Left forelimb (tissue), 1 donor: ENCODE measurements at places on chromosomes 7 and 10.

DNA sequence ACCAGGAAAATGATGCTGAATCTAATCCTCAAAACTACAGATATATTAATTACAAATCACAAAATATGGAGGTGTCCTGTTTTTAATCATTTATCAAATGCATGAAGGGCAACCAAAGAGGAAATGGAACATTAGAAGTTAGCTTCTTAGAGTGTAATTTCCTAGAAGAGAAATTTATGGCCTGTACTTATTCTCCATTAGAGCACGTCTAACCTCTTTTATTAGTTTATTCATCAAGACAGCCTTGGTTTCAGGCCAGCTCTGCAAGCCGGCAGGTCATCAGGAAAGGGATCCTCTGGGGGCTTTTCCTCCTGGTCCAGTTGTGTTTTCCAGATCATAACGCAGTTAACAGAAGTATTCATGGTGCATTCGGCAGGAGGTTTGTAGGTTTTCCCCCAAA is 517.6 kb downstream of the KCNMA1 start:
- no peak for DNase-seq

GRCh38 chr7:26135076-26135475 is 16.9 kb upstream of the NFE2L3 start:
- DNase-seq: no peak

- no peak for DNase-seq
These were observed 60.1 kb downstream of the CARD11 start for GRCh38 chr7:2983586-2983985.

DNA sequence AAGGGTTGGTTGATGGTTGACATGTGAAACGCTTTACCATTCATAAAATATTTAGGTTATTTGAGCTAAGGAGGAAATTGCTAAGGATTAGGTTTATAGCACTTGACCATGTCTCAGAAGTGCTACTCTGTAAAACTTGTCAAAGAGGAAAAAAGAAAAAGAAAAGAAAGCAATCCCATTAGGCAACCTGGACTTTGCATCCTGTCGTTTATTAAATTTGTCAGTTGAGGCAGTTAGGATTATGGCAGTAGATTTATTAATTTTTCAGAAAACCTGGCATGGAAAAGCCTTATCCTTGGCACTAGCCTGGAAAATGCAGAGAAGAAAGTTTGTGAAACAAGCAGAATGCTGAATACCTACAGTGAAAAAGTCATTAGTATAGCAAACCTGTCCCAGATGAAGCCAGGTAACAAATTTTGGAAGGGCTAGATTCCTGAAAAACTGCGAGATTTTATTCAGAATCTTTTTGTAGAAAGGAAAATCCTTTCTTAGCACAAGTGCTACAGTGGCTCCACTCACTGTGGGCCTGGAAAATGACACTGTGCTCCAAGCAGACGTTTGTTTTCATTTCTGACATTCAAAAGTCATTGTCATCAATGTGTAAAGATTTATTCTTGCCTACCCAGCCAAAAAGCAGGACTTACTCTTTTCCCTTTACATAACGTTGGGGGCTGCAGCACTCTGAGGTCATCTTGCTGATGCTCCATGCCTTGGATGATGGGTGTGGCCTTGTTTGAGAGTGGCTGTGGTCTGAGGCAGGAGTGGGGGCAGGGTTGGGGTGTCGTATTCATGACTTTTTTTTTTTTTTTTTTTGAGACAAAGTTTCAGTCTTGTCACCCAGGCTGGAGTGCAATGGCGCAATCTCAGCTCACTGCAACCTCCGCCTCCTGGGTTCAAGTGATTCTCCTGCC is 664.9 kb downstream of the SUGCT start:
- DNase-seq: no peak

DNA sequence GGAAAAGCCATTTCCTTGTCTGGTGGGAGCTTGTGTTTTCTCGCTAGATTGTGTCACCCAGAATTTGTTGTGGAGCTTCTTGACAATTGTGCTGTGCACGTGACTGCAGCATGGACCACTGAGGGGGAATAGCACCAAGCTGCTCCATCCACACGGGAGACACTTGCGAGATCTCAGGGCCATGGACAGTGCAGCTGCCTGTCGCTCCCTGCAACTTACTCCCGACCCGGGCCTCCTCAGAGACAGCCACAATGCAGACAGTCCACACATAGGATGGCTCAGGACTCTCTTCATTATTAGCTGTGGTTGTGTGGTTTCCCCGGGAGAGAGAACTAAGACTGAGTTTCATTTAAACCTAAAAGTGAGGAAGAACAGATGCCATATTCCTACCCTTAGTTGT is 673.2 kb upstream of the GALNT17 start:
- no peak for DNase-seq

DNA sequence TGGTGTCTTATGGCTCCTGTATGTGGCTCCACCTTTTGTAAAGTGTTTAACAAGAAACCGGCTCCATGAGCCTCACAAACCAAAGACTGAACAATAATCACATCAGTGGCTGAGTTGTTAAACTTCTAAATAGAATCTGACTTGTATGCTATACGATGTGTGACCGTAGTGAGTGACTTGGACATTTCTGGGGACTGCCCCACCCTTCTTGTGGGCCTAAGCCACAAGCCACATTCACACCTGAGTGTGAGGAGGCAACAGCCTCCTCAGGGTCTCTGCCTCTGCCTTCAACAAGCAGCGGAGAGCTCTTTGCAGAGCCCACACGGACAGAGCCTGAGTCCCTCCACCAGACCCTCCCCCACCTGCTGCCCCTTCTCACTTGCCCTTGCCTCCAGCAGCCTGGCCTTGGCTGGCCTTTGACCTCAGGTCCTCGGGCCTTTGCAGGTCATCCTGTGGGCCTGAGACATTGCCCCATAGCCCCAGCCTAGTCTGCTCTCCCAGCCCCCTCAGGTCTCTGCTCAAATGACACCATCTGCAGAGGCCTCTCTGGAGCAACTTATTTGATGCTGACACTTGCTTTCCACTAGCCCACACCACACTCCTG is 156.8 kb upstream of the TNS3 start:
- DNase-seq: no peak

- DNase-seq: no peak
These were observed 1.4 kb upstream of the ADAM8 start for GRCh38 chr10:133277993-133278576.

GRCh38 chr7:127571741-127572505 is 13.5 kb downstream of the GCC1 start:
- no peak for DNase-seq

DNA sequence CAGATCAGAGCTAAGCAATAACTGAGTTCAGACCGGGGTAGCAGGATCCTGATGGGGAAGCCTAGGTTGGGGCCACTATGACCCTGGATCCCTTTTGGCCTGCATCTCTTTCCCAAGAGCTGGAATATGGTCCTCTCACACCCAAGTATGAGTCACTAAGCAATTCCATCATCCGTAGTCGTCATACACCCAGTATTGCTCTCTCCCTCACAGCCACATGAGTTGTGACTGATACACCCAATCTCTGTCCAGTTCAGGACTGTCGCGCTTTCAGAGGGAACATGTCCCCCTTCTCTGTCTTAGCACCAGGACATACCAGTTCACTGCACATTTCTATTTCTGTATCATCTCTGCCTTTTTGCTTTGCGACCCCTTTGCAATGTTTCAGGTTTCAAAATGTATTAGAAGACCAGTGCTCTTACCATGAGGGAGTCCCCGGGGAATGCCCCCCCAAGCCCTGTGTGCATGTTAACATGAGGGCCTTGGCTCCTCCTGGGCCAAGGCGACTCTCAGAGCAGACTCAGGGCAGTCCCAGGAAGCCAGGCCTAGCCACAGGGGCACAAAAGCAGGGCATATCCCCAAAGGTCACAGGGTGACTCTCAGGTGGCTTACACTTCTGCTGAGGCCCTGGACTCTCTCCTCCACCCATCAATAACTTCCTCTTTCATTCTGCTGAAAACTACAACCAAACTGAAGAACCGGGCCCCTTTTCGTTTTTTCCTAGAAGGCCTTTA is 75.3 kb upstream of the SAMD8 start:
- no peak for DNase-seq

DNA sequence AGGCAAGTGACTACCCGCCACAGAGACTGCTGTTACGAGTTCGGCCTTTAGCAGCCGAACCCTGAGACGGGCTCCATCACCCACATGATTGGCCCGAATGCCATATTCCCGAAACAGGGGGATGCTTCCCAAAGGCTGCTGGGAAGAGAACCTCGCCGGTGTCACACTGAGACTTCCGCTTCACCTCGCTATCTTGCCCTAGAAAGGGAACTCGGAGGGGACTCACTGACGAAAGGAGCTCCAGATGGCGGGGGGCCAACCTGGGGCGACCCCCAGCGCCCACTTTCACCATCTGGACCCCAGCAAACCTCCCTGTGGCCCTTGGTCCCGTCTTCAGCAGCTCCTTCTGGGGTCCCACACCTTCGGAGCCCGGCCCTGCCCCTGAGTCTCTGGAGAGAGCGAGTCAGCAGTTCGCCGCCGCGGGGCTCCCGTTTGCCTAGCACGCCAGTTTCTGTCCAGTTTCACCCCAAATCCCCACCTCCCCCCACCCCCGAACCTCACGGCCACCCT is 529 bp downstream of the HPS1 start:
- no peak for DNase-seq

GRCh38 chr10:74485283-74485682 is 334.3 kb downstream of the ADK start:
- no peak for DNase-seq

GRCh38 chr10:90985321-90985933 is 64.5 kb upstream of the ANKRD1 start:
- DNase-seq: no peak

DNA sequence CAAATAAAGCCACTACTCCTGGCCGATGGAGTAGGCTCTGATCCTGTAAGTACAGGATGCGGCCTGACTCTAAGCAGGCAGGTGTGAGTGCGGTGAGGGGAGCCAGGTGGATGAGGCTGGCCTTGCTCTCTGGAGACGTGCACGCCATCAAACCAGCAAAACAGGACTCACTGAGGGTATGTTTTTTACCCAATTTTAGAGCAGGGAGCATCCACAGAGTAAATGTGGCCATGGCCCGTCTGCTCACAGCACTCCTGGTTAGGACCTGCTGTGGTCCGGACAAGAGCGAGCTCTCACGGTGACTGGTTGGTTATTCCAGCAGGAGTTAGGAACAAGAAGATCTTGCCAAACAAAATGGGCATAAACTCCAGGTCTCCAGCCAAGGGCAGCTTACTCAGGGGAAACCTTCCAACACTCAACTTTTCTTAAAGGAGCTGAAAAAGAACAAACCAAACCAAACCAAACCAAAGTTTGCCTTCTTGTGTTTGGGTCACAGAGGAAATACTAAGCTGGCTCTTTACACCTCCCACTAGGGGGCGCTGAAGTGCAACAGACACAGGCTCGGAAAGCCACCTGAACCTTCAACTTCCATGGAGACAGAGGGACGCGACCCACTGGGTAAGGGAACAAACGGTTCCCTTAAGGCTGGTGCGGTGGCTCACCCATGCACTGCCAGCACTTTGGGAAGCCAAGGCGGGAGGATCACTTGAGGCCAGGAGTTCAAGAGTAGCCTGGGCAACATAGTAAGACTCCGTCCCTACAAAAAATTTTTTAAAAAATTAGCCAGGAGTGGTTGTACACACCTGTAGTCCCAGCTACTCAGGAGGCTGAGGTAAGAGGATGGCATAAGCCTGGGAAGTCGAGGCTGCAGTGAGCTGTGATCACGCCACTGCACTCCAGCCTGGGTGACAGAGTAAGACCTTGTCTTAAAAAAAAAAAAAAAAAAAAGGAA is 122.4 kb downstream of the CLEC2L start:
- peak; percentile 83 for DNase-seq
